ENCODE measurements at places on chromosomes 3 and 15. TPM values are rescaled to one million over a fixed set of nuclear protein-coding genes. Genes with fewer than 3 reads are reported as not detected.

GRCh38 chr15:99564221-99565048 is 1.3 kb upstream of the MEF2A start:
- no peak for DNase-seq

DNA sequence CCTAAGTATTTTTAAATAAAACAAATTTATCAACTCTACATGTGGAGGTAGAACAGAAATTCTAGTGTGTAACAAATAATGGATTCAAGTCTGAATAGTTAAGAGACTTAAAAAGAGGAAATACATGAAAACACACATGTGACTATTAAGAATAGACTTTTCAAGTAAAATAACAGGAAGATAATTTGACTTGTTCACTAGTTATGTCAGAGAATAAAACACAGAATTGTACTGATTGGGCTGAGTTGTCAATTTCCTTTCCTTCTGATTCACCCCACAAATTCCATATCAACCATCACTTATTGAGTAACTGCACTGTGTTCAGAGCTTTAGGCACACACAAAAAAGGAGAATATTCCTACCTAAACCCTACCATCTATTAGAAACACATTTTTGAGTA is 557.2 kb downstream of the TUSC7 start:
- DNase-seq: no peak

GRCh38 chr15:90221246-90221900 is 12.4 kb downstream of the CIB1 start:
- DNase-seq: no peak

DNA sequence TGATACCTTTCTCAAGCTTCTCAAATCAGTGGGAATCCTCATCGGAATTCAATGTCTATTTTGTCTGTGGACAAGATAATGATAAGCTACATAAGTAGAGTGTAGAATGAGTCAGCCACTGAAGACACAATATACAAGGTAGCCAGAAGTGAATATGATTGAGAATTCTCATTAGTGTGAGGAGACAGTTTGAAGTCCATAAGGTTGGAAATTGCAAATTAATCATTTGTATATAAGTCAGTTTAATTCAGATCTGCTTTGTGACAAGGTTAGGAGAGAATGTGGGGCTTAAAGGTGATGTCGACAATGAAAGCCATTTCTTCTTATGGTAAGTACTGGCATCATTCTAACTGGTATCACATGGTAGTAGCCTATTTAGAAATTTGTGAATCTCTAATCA is 4.2 kb downstream of the ARPP21 start:
- no peak for DNase-seq

DNA sequence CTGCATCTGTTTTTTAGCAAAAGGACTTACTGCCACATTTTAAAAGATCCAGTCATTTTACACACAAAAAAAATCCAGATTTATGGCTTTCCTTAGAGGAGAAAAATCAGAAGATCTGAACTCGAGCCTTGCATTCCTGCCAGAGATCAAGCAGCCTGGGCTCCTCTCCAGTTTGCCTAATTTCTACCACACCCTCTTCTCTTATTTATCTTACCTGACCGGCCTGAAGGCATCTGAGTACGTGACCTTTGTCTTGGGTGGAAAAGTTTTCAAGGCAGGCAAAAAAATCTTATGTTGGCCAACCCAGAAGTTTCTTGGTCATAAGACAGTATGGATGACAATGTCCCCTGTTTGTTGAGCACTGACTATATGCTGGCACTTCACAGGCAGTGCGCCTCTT is 60.3 kb downstream of the CHRD start:
- no peak for DNase-seq

DNA sequence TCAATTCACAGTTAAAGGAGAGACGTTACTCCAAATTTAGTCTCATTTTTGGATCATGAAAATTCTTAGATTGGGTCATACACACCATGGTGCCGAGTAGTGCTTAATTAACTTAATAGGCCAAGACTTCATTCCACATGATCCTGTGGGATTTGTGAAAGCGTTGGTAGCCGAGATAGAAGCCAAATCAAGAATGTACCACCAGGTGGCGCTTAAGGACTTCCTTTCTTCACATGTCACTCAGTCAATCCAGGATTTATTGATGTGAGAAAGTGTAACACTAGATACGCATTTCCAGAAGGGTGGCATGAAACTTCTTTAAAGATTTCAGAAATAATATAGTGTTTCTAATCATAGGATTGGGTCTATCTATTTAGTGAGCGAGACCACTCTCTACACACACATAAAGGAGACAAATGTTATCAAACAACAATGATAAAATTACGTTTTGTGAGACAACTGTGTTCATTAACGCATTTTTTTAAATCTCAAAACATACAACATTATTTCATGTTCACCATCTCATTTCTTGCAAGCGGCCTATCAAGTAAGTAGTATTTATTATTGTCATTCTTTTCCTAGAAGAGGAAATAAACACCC is 436.1 kb downstream of the CHL1 start:
- no peak for DNase-seq

GRCh38 chr3:174438501-174439145 is 420.5 kb upstream of the NAALADL2 start:
- no peak for DNase-seq

GRCh38 chr3:9185701-9186100 is 63.7 kb downstream of the SRGAP3 start:
- no peak for DNase-seq

DNA sequence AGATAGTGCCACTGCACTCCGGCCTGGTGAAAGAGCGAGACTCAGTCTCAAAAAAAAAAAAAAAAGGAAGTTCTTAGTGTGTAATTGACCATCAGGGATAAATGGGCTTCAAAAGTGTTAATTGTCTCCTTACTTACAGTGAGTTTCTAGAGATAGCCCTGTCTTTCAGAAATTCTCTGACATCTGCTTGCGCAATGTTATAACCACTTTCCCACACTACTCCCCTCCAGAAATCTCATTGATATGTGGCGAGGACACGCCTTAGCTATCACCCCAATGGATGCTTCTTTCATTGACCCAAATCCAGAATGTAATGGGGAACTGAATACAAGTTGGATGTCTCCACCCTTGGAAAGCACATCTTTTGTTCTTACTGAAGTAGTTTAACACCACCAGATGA is 70.9 kb downstream of the GMPS start:
- DNase-seq: no peak

DNA sequence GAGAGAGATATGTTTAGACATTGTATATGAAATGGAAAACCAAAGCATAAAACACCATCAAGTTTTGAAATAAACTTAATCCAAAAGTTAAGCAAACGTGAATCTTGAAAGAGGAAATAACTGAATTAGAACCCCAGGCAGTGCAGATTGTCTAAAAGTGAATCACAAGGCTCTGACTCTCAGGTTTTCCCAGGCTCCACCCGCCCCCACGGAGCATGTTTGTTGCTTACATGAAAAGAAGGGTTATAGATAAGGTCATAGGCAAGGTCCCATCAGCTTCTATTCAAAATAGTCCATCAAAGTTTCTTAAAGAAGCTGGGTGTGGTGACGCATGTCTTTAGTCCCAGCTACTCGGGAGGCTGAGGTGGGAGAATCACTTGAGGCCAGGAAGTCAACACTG is 29.0 kb upstream of the SLMAP start:
- DNase-seq: no peak

DNA sequence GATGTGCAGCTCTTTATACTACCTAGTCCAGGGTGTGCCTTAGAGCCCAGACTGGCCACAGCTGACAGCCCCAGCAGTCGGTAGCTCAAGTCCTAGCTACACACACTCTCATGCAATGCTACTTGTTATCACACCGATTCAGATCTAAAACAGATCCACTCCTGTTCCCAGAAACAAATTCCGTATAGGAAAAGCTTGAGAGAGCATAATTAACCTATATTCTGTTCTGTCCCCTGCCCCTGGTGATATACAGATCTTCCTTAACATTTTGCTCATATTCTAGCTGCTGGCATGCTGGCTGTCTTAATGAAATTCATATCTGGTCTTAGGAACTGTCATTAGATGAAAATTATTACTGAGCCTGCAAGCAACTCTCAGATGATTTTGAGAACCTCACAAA is 204.3 kb downstream of the SOX2 start:
- DNase-seq: no peak

DNA sequence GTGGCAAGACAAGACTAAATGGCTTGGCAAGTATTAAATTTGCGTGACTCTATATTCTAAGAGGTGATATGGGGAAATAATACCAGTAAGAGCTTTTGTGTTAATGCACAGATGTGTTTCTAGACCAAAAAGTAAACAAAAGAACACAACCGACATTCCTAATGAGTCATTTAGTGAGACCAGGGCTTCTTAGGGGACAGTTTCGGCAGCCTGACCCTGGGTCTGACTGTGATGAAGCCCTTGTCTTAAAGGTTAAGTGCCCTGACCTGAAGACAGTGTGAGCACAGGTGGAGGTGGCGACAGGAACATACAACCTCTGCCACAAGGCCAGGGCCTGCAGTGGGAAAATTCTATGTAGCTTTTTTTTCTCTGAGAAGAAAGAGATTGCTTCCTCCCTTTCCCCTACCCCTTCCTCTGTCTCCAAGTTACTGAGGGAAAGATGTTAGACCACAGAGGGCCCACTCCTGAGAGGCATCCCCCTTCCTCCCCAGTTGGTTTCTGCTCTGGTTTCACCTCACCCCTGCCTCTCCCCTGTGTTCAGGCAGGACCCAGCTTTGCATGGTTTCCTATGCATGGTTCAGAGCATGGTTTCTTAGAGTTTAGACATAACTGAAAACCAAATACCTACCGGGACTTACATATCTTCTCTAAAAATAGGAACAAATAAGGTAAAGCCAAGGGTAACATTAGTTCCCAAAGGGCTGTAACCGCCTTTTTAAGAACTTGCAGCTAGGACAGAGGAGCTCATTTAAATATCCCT is 24.8 kb upstream of the CMTM7 start:
- DNase-seq: no peak

Gene PROS1
- total RNA-seq: not detected

Gene BNIP2
- total RNA-seq: 79.7 TPM

Gene THAP10
- total RNA-seq: not detected

Gene ZNF660
- 2.0 TPM for total RNA-seq

Gene BRPF1
- 57.3 TPM for total RNA-seq

Gene ZDHHC23
- total RNA-seq: 3.7 TPM

Gene RBP2
- not detected for total RNA-seq

Data from activated naive CD8-positive, alpha-beta T cell treated with anti-CD3 and anti-CD28 coated beads, Interleukin-2, amount 10 ng/mL, durations not matched to agents 7 days and 5 days (primary cell).